ENCODE measurements at places on chromosomes 2 and 18.
A peak's percentile ranks its signal among the peaks of the same experiment; 100 is the strongest.

DNA sequence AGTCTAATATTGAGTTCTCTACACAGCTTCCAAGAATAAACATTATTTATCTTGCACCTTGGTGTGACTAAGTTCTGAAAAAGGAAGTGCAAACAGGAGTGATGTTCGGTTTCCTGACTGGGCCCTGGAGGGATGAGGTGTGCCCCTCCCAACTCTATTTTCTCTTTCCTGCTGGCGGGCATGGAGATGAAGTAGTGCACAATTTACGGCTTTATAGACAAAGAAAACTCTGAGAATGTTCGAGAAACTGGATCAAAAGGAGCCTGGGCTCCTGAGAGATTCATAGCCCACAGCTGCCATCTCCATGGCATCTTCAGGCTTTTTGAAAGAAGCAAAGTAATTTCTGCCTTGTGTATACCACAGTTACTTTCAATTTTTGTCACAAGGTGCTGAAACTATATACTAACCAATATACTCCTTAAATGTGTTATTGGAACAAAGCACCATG is 22.3 kb downstream of the LRATD1 start:
- DNase-seq: peak; percentile 60

- no peak for DNase-seq
Observed at GRCh38 chr2:158060835-158061435, 40.7 kb upstream of the UPP2 start.

GRCh38 chr2:74261204-74261864 is 62.9 kb downstream of the MTHFD2 start:
- no peak for DNase-seq

DNA sequence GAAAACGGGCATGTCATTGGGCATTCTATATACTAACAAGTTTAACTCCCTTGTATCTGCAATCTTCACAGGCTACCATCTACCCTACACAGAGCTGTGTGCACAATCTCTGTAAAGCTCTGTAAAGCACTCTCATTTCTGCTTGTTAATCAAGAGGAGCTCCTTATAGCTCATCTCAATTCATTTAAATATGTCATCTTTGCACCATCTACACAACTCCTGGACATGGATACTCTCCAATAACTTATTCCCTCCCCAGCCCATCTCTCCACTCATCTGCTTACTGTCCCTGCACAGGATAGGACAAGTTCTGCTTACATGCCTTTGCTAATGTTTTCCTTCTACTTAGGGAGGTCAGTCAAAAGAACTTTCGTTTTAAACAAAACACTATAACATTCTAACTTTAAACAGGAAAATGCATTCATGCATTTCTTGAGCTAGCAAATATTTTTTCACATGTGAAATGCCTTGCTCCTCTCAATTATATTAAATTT is 61.4 kb downstream of the DPP4 start:
- DNase-seq: no peak

DNA sequence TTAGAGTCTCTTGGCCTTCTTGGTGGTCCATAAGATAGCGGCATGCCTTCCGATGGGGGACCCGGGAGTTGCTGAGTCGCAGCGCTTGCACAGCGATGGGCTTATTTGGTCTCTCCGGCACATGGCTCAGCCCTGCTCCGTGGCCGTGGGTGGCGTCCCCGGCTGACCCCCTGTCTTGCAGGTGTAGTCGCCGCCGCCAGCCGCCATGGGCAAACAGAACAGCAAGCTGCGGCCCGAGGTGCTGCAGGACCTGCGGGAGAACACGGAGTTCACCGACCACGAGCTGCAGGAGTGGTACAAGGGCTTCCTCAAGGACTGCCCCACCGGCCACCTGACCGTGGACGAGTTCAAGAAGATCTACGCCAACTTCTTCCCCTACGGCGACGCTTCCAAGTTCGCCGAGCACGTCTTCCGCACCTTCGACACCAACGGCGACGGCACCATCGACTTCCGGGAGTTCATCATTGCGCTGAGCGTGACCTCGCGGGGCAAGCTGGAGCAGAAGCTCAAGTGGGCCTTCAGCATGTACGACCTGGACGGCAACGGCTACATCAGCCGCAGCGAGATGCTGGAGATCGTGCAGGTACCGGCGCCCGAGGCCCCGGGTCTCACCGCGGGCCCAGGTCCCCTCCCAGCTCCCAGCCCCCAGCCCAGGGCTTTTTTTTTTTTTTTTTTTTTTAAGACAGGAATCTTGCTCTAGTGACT is 28.4 kb downstream of the ODC1 start:
- no peak for DNase-seq

DNA sequence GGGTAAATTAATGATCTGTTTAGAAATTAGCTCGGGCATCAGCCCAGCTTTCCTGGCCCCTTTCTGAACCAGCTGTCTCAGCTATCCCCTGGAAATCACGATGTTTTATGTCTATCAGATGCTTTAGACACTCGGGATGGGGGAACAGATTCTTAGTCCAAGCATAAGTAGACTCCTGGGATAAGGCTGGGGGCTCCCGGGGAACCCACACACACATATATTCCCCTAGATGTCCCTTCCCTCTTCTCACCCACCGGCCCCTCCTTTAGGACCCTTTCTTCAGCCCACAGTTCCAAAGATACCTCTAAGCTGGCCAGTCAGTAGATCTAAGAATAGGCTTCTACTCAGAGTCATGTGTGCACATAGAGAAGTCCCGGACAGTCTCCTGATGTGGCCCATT is 151.5 kb upstream of the COPS8 start:
- no peak for DNase-seq

GRCh38 chr2:39524756-39525635 is 87.9 kb upstream of the MAP4K3 start:
- DNase-seq: no peak

GRCh38 chr18:77234504-77235365 is 14.9 kb upstream of the GALR1 start:
- DNase-seq: no peak

DNA sequence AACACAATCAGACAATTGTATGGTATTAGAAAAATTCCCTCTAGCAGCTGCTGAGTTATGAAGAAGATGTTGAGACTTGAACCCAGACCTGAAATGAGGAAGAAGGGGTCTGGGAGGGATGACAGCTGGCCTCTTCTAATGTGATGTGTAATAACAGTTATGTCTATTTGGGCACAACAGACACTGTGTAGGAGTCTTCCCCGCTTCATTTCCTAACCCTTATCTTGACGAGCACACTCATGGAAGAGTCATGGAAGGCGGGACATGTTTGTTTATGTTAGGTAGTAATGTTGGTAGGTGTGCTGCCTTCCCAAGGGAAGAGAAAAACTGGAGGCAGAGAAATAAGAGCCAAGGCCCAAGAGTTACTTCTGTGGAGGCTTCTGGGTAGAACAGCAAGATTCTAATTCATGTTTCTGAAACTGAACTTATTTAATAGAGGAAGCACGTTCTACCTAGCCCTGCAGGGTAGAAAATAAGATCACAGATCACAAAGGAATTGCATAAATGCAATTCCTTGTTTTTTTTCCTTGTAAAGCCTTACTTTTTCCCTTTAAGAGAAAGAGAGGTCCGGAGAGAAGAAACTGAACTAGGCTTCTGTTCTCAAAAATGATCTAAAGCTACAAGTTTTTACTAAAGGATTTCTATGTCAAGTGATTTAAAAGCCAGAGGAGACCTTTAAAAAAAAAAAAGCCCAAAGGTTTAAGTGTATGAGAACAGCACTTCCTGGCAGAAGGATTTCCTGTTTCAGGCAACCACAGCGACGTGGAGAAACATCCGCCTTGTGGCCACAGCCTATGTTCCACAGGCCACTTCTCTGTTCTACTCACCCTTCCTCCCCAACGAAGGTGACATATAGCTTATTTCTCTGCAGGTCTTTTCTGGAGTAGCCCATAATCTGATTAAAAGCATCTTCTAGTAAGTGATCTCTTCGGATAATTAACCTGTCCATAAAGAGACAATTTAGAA is 68.5 kb upstream of the STK17B start:
- DNase-seq: peak; percentile 92

DNA sequence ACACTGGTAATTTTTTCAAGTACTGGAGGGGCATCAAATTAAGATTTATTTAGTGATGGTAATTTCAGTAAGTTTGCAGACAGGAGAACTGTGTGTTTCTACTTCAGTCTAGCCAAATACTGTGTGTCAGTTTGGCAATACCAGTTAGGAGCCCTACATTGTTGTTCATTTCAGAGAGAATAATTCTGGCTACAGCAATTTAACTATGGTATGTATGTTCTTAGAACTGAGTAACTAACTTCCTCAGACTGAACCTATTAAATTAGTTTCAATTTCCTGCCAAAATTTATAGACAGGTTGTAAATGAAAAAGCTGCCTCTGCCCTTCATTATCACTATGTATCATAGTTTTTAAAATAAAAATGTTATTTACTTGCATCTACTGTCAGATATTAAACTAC is 332.4 kb downstream of the PARD3B start:
- no peak for DNase-seq

- DNase-seq: no peak
Observed at GRCh38 chr2:16962505-16962904, 296.9 kb upstream of the CYRIA start.

GRCh38 chr2:217827430-217828201 is 175.2 kb downstream of the TNS1 start:
- no peak for DNase-seq

DNA sequence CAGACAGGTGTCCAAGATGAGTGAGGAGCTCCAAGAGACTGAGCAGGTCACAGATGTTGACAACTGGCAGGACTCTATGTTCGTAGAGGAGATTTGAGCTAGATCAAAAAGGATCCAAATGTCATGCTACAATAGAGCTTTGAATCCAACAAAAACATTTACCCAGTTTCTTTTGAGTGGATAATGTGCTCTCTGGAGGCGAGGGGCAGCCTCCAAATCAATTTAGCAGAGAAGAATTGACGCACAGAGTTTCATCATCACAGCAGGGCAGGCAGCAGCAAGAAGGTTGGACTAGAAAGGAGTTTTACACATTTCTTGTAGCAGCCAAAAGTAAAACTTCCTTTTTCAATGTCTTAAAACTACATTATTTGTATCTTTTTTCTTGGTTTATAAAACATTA is 653.0 kb downstream of the RNF144A start:
- DNase-seq: no peak

DNA sequence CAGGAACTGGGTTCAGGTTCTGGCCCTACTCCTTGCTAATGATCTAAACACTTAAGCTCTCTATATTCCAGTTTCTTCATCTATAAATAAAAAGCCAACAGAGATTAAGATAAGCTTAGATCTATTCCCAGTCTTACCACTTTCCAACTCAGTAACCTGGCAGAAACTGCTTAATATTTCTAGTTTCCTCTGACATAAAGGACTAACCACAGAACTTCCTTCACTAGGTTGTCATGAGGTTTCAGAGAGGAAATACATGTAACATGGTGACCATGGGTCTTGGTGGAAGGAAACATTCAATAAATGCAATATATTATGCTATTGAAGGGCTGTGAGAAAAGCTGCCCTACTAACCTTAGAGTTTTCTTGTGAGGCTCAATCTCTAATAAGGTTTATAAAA is 114.4 kb upstream of the PDE1A start:
- DNase-seq: peak; percentile 18
